ENCODE measurements at places on chromosomes 3 and 15.

- DNase-seq = no peak
Measured at GRCh38 chr3:48739617-48739954, 22.6 kb upstream of the IP6K2 start.

DNA sequence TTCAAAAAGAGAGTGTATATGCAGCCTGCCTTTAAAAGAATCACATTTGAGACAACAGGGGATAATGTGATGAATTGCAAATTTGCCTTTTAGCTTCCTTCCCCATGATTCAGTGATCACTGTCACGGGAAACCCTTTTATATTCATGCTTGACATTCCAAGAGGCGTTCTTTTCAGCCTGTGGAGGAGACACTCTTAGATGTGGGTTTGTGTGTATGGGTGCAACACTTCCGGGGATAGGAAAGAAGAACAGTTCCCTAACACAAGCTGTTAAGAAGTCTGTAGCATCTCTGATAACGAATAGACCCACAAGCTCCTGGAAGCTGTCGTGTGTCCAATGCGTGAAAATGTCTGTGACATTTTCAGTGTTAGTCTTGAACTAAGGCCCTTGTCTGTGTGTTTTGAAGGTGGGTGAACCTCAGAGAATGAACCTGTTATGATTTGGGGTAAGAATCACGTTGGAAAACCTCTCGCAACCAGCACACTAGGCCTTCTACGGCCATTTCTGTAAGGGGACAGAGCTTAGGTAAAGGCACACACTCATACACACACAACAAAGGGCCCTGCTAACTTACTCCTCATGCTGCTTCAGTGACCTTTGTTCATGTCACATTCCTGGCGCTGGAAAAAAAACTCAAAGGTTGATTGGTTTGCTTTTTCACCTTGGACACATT lies 229.2 kb upstream of the ST8SIA2 start:
- DNase-seq = no peak

DNA sequence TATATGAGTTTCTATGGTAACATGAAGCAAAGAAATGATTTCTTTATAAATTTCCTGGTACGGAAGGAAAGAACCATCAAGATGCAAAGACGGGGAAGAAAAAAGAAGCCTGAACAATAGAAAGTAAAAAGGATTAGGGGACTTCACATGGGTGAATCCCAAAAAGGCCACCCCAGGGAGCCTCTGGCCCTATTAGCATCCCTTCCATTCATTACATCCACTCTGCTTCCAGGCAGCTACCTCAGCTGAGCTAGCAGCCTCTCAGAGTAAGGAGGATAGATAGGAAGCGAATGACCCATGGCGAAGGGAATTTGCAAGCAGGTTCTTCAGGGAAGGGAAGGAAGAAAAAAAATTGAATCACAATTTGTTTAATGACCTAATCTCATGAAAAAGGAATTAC lies 81.6 kb downstream of the GABRB3 start:
- DNase-seq = no peak

DNA sequence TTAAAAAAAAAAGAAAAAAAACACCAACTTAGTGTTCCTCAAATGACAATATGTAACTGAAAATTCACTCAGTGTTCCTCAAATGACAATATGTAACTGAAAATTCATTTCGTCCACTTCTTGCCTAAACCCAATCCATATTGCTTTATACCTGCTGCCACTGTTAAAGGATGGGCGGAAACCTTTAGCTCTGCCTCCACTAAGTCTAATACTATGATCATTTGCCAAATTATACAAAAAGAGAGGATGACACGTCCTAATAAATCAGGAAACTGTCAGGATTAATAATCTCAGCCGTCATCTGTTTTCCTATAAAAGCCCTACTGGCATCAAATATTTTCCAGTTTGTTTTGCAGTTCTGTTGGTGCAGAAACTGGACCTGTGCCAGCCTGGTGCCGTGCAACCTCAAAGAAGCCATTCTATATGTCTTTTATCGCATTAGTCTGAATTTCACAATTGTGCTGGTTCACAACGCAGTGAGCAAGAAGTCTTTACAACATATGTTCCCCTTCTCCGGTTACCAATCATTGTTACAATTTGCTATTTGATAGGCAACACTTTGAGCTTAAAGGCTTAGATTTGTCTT lies 160.4 kb upstream of the KCNH8 start:
- DNase-seq = no peak

- DNase-seq = peak; percentile 24
Measured at GRCh38 chr15:44501768-44502366, 35.1 kb upstream of the EIF3J start.

DNA sequence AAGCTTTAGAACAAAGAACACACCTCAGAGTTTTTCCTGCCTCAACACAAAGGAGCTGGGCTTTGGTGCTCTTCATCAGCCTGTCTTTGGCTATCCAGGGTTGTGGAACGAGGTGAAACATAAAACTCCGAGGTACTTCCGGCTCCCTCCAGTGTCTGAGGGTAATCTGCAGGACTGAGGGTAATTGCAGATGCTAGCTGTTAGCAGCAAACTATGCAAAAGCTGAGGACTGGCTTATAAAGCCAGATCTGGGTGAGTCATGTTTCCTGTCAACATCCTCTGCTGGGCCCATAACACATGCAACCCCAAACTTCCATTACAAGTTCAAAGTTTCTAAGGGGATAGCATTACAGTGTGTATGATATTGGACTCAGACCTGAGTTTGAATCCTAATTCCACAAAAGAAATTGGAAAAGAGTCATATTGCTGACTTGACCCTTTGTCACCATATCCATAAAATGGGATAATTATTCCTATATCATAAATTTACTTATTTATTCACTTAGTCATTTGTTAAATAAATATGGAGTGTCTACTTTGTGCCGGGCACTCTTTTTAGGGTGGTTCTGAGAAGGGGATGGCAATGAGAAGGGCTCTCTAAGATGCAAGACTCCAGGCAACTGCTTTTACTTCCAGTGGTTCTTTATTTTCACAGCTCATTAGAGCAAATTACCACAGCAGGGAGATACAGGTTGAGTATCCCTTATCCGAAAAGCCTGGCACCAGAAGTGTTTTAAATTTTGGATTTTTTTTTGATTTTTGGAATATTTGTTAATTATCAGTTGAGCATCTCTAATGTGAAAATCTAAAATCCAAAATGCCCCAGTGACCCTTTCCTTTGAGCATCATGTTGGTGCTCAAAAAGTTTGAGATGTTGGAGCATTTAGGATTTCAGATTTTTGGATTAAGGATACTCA lies 9.5 kb upstream of the TRIM69 start:
- peak; percentile 78 for DNase-seq

GRCh38 chr3:179036626-179037300 lies 34.8 kb downstream of the ZMAT3 start:
- DNase-seq = no peak

GRCh38 chr15:96992817-96993216 lies 662.3 kb downstream of the NR2F2 start:
- DNase-seq = no peak

- no peak for DNase-seq
Measured at GRCh38 chr3:25468866-25469319, 40.8 kb downstream of the RARB start.

DNA sequence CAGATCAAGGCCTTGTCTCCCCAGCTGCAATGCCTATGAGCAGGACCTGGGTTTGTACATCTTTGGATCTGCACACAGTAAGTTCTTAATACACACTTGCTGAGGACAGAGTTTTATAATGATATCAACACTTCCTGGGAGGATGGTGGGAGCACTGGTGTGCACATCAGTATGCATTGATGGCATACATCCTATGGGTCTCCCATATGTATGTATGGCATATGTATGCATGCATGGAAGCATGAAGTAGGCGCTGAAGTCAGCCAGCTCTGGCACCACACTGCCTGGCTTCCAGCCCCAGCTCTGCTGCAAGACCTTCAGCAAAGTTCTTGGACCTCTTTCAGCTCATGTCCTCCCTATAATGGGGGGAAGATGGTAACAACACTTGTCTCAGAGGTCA lies 68.2 kb downstream of the MYLK start:
- DNase-seq = no peak

DNA sequence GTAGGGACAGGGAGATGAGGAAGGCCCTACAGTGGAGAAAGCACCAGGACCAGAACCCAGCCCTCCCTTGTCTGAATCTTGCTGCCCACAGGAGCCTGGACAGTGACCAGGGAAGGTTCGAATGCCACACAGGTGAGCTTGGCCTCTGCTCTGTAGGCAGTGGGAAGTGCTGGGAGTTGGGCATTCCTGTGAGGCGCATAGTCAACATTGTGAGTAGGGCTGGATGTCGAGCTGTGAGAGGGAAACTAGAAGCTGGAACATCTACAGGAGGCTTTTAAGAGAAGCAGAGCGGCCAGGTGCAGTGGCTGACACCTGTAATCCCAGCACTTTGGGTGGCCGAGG lies 20.3 kb upstream of the ALAS1 start:
- DNase-seq = no peak

DNA sequence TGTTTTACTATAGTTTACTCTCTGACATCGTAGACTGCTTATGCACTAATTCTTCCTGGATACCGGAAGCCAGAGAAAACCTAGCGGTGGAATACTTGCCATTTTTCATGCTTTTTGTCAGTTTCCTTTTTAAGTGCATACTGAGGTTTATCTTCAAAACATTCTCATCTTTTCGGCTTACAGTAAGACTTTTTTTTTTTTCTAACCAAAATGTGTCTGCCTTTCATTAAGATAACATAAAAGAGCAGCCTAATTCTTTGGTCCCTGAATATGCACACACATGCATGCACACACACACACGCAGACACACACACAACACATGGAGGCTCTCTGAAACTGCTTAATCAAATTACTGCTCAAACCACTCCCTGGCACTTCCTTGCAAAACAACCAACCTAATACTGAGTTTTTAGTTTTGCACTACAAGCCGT lies 1.3 kb downstream of the ZNF445 start:
- no peak for DNase-seq

- DNase-seq = peak; percentile 29
Measured at GRCh38 chr3:197083486-197083885, 53.9 kb upstream of the MELTF start.

GRCh38 chr3:190048932-190049441 lies 71.7 kb downstream of the P3H2 start:
- no peak for DNase-seq

DNA sequence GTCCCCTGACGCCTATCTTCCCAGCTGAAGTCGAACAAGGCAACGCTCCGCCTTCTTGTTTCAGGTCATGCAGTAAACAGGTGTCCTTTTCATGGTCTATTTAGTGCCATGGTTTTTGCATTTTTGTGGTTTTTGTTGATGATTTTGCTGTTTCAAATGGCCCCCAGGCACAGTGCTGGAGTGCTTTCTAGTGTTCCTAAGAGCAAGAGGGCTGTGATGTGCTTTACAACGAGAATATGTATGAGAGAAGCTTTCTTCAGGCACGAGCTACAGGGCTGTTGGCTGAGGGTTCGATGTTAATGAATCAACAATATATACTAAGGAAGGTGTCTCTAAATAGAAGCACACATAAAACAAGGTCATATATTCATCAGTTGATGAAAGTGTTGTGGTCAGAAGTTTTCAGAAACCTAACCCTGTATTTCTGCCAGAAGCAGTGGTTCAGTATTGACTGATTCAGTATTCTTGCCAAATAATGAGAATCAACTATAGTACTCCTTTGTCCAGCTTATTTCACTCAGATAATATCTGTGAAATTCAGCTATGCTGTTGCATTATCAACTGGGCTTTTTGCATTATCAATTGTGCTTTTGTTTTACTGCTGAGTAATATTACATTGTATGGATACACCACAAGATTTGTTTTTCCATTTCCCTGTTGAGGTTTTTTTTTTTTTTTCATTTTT lies 18.5 kb downstream of the LIMD1 start:
- DNase-seq = no peak

GRCh38 chr15:79680720-79681119 lies 216.1 kb downstream of the MTHFS start:
- peak; percentile 46 for DNase-seq

- peak; percentile 8 for DNase-seq
Measured at GRCh38 chr15:42832576-42832975, 88.0 kb downstream of the TTBK2 start.

DNA sequence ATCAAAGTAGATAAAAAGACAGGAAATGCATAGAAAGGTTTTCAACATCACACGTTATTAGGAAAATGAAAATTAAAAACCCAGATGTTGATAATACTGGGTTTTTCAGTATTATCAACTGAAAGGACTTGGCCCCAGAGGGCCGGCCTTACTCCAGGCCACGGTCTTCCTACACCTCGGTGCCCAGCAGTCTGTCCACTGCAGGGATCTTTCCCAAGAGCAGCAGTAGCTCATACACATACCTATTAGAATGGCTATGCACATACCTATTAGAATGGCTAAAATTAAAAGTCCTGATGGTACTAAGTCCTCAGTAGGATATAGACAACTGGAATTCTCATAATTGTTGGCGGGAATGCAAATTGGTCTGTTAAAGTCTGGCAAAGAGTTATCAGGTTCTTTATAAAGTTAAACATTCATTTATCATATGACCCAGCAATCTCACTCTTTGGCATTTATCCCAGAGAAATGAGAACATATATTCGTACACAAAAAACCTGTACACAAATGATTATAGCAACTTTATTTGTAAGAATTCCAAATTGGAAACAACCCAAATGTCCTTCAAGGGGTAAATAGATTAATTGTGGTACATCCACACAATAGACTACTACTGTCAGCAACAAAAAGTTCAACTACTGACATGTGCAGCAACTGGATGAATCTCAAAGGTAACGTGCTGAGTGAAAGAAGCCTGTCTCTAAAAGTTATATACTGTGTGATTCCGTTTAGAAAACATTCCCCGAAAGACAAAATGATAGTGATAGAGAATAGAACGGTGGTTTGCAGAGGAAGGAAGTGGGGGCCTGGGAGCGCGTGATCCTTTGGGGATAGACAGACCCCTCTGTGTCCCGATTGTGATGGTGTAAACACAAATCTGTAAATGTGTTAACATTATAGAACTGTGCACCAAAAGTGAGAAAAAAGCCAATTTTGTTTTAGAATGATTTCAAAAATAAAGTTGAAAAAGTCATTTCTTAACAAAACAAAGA lies 62.3 kb downstream of the MCTP2 start:
- DNase-seq = no peak

DNA sequence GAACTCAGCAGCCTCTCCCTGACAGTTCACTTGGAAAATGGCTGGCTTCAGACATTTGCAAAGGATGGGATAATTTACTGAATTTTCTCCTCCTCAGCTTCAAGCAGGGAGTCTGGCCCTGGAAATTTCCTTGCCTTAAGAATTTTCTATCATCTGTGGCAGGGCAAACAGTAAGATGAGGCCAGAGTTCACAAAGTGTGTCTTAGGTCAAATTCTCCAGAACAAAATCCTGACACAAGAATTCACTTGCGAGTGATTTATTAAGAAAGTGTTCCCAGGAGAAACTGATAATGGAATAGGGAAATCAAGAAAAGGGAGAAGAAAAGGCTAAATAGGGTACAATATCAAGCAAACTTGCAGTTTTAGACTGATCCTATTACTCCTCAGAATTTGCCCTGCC lies 55.3 kb downstream of the SNTN start:
- no peak for DNase-seq

GRCh38 chr3:192889679-192890078 lies 28.0 kb downstream of the MB21D2 start:
- no peak for DNase-seq

DNA sequence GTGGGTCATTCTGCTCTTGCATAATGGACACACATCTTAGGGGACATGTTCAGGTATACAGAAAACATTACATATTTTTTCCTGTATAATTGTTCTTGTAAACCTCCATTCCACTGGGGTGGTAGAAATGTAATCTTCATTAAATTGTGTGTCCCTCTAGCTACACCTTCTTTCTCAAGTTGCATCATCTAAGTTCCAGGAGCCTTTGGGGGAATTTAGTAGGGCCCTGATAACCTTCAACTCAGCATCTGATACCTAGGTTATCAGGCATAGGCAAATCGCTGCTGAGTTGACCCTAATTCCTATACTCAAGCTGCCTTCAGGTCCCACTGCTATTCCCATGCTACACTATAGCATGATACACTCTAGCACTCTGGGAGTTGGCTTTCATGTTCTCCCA lies 19.1 kb upstream of the CLASP2 start:
- no peak for DNase-seq

All from AG04450 (cell line).